ENCODE measurements at places on chromosomes 7 and 10.

DNA sequence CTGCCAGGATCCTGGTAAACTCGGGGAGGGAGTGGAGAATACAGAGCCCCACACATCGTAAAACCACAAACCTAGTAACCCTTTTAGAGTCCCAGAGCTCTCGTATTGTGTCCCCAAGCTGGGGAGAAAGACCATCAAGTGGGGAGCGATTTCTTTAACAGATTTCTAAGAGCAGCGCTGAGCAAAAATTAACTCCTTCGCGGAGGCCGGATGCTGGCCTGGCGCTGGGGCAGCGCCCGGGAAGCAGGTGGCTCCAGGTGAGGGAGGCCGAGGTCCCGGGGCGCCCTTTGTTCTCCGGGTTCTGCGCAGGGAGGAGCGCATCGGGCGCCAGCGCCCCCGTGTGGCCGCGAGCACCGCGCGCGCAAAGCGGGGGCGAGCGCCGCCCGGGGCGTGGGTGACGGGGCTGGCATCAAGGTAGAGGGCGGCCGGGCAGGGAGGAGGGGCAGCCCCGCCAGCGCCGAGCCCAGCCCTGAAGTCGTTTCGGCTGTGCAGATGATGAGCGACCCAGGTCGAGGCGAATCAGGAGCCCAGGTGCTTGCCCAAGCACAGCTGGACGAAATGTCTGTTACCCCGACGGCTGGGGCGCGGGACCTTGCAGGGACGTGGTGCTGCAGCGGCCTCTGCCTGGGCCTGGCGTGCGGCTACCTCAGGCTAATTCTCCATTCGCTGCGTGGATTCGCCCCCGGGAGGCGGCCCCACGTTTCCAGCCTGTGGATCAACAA, 10.4 kb upstream of the FGFR2 start:
- H3K27ac ChIP-seq, result no peak overlapping the region
- H3K36me3 ChIP-seq, result no peaks in the 10 kb centered on the region

DNA sequence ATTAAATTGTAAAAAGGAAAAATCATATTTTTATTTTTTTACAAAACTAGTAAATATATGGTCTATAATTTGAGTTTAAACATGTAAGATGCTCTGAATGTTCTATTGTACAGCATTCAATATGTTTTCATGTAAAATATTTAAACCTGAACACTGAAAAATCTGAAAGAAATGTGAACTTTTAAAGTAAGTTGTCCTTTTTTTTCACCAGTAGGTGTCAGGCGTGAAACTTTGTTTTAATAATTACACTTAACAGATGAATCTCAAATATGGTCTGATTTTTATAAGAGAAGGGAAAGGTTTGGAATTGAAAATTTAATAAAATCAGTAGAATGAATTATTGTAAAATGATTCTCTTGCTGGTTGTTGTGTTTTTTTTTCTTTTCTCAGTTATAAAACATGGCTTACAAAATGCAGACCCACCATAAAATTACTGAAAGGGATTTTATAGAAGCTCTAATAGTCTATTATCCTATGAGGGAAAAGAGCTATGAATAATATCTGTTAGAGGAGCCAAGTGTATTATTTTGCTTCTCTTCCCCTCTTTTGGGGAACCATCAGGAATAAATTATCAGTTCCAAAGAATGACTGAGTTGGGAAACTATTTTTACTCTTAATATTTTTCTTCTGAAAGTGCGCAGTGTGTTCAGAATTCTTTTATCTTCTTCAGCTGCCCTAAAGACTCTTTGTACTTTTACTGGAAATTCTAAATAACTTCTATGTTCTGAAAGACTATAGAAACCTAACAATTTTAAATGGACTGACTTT, 217.7 kb upstream of the FZD1 start:
- no peaks in the 10 kb centered on the region for H3K27me3 ChIP-seq
- no peak overlapping the region for H3K27ac ChIP-seq
- H3K36me3 ChIP-seq, result no peaks in the 10 kb centered on the region
- no peak overlapping the region for H3K4me3 ChIP-seq
- no peak for DNase-seq

DNA sequence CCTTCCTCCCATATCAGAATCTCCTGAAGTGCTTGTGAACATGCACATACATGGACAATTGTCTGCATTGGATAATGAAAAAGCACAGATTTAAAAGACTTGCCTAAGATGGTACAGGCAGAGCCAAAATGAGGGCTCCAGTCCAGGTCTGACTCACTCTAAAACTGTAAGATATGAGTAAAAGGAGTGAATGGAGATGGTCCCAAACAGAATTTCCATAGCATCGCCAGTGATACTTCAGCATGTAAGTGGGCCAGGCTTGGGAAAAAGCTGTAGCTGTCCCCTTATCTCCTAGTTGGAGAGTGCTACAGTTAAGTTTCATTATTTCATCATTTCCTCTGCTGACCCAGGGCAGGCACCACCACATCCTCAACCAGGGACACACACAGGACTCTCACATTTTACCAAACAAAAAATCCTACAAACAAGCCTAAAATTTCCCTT, 26.4 kb upstream of the IL6 start:
- peak overlapping the region; percentile 39 for H3K4me3 ChIP-seq
- H3K27me3 ChIP-seq, result peaks cover 6% of the 10 kb centered on the region
- H3K4me1 ChIP-seq, result peaks cover 52% of the 10 kb centered on the region
- H3K27ac ChIP-seq, result no peak overlapping the region
- peaks cover 2% of the 10 kb centered on the region for H3K36me3 ChIP-seq

DNA sequence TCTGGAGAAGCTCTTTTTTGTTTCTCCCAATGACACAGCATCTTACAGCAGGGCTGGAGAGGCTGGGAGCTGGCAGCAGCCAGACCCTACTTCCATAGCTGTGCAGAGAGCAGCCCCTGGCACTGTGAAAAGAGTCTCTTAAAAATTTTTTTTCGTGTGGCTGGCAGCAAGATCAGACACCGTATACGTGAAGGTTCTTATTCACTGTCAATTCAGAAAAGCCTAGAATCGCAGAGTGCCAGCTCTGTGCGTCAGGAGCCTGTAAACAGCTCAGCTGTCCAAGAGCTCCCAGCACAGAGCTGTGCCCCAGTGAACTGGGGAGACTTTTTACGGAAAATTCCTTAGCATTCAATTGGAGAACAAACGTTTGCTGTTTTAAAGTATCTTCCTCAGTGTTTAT, 6.5 kb downstream of the BAG3 start:
- DNase-seq, result no peak
- H3K27me3 ChIP-seq, result no peaks in the 10 kb centered on the region
- H3K4me3 ChIP-seq, result no peak overlapping the region
- H3K27ac ChIP-seq, result no peak overlapping the region

DNA sequence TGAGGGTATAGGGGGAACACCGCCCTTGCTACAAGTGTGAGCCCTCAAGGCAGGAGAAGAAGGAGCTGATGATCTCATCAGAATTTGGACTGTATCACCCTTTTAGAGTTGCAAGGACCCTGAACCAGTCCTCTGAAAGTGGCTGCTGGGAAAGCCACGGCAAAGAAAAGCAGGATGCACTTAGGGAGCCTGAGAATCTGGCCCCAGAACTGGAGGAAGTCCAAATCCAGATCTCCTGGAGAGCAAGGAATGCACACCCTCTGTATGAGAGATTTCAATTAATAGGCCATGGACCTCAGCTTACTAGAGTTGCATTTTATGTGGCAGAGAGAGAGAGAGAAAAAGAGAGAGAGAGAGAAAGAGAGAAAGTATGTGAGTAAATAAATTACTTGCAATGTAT, 662.9 kb downstream of the CCSER2 start:
- no peak for DNase-seq
- no peaks in the 10 kb centered on the region for H3K4me1 ChIP-seq
- no peaks in the 10 kb centered on the region for H3K36me3 ChIP-seq
- no peak overlapping the region for H3K4me3 ChIP-seq
- H3K27me3 ChIP-seq, result no peaks in the 10 kb centered on the region

GRCh38 chr7:82317257-82317721, 126.3 kb downstream of the CACNA2D1 start:
- no peak overlapping the region for H3K4me3 ChIP-seq
- H3K4me1 ChIP-seq, result no peaks in the 10 kb centered on the region
- DNase-seq, result no peak
- no peak overlapping the region for H3K27ac ChIP-seq
- no peaks in the 10 kb centered on the region for H3K27me3 ChIP-seq
- H3K36me3 ChIP-seq, result no peaks in the 10 kb centered on the region

DNA sequence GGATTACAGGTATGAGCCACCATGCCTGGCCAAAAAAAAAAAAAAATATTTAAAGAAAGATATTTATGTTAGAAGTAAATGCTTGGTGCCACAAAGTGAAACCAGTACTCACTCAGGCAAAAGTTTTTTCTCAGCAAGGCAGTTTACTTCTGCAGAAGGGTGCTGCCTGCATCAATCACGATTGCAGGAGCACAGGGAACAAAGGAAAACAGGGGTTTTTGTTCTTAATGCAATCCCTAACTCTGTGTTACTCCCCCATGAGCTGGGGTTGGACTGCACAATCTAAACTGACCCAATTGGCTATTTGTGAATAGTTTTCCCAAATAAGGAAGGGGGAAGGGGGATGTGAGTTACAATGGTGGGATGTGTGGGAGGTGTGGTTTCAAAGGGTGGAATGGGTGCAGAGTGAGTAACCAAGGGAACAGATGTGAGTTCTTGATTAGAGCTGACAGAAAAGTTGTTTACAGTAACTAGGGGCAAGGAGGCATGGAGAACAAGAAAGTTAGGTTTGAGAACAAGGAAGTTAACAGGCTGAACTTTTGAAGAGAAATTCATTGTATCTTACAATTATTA, 255.4 kb downstream of the TYW1 start:
- H3K27me3 ChIP-seq, result no peaks in the 10 kb centered on the region
- H3K4me3 ChIP-seq, result no peak overlapping the region
- H3K4me1 ChIP-seq, result no peaks in the 10 kb centered on the region

DNA sequence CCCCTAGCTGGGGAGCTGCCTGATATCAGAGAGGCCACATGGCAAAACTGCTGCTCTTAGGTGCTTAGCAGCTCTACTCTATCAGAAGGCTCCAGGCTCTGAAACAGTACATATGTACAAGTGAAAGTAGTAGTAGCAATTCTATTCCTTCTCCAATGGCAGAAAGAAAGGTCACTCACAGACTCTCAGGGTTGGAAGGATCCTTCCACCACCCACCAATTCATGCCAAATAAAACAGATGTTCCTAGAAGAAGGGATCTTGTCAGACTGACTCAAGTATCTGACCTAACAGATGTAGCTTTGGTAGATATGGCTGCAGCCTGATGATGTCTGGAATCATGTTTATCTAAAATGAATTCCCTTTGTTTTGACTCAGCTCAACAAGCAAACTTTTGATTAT, 8.0 kb upstream of the ALDH18A1 start:
- no peak overlapping the region for H3K4me3 ChIP-seq
- H3K27ac ChIP-seq, result no peak overlapping the region
- no peak for DNase-seq
- no peaks in the 10 kb centered on the region for H3K4me1 ChIP-seq
- peaks cover 30% of the 10 kb centered on the region for H3K36me3 ChIP-seq
- no peaks in the 10 kb centered on the region for H3K27me3 ChIP-seq

- H3K4me3 ChIP-seq, result no peak overlapping the region
- no peaks in the 10 kb centered on the region for H3K27me3 ChIP-seq
- no peak for DNase-seq
- H3K27ac ChIP-seq, result peak overlapping the region; percentile 16
- no peaks in the 10 kb centered on the region for H3K36me3 ChIP-seq
- peaks cover 10% of the 10 kb centered on the region for H3K4me1 ChIP-seq
Measured at GRCh38 chr10:12568391-12569009, 219.2 kb downstream of the CAMK1D start.

DNA sequence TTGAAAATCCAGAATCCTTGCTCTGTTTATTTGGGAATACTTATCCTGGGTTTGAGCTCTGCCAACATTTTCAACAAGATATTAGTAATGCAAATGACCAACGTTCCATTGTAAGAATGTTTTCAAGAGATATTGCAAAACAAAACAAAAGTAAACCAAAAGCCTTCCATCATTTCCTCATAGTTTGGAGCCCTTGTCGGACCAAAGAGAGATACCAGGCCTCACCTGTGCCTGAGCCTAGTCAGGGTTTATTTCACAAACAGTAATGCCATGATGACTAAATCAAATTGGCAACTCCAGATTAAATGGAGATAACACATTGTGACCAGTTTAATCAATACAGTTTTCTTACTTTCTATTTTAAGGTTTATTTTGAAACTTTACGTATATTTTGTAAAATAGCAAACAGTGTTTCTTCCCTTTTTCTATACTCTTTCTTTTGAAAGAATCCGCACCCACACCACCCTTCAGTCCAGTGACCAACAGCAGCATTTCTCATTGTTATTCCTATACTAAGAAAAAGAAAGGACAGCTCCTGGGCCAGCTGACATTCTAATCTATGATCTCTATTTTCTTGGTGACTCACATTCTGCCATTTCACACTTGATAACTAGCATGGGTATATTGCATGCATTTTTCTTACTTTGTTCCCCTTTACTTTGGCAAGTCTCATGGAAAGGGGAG, 168.5 kb upstream of the MEOX2 start:
- no peaks in the 10 kb centered on the region for H3K27me3 ChIP-seq
- H3K27ac ChIP-seq, result no peak overlapping the region
- H3K36me3 ChIP-seq, result no peaks in the 10 kb centered on the region
- no peaks in the 10 kb centered on the region for H3K4me1 ChIP-seq
- no peak overlapping the region for H3K4me3 ChIP-seq

- H3K4me1 ChIP-seq, result no peaks in the 10 kb centered on the region
- no peaks in the 10 kb centered on the region for H3K36me3 ChIP-seq
- DNase-seq, result no peak
- H3K27ac ChIP-seq, result no peak overlapping the region
- peaks cover 2% of the 10 kb centered on the region for H3K27me3 ChIP-seq
Measured at GRCh38 chr10:67550046-67550445, 145.9 kb downstream of the CTNNA3 start.

DNA sequence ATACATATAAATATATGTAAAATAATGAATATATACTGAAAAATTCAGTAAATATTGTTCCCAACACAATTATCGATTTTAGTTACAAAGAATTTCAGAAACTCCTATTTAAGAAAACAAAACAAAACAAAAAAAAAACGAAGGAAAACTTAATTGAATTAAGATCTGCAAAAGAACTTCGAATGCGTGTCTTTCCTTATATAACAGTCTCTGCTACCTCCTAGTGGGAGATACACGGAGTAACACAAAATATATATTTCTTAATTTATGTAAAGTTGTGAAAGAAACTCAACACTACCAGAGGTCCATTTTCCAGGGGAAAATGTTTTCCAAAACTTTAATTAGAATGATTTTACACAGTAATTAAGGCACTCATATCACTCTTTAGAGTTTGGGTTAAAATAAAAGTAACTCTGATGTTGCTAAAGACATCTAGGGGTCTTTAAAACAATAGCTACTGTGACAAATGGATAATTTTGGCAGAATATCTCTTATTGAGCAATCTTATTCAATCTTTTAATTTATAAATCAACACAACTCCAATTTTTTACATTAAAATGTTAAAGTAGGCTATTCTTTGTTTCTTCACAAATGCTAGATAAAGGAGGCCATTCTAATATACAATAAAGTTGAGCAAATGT, 41.6 kb downstream of the NEBL start:
- no peaks in the 10 kb centered on the region for H3K27me3 ChIP-seq
- DNase-seq, result no peak
- H3K27ac ChIP-seq, result no peak overlapping the region
- H3K4me1 ChIP-seq, result no peaks in the 10 kb centered on the region
- H3K36me3 ChIP-seq, result no peaks in the 10 kb centered on the region

GRCh38 chr10:130371156-130371555, 235.0 kb downstream of the GLRX3 start:
- H3K27ac ChIP-seq, result no peak overlapping the region
- no peak for DNase-seq
- H3K36me3 ChIP-seq, result no peaks in the 10 kb centered on the region
- H3K27me3 ChIP-seq, result no peaks in the 10 kb centered on the region
- no peaks in the 10 kb centered on the region for H3K4me1 ChIP-seq

- peaks cover 26% of the 10 kb centered on the region for H3K27me3 ChIP-seq
- no peaks in the 10 kb centered on the region for H3K36me3 ChIP-seq
- peaks cover 6% of the 10 kb centered on the region for H3K4me1 ChIP-seq
- peak within 1 kb of the TSS; percentile 24 for H3K4me3 ChIP-seq
- DNase-seq, result no peak
Measured at GRCh38 chr10:126387931-126388911, at the start of gene ADAM12. ADAM12 (minus strand) TSS chr10:126388477; CDS start chr10:126388145, 332 bp downstream.

Data from T-helper 2 cell treated with Interferon-gamma antibody and Interleukin-4, amounts not matched to agents 5 μg/mL and 100 μg/mL, for 36 hours (primary cell).